ENCODE measurements at places on chromosomes 3 and 15. TPM values are rescaled to one million over a fixed set of nuclear protein-coding genes. Genes with fewer than 3 reads are reported as not detected.

The HCLS1 gene
- 216 TPM for total RNA-seq

DNA sequence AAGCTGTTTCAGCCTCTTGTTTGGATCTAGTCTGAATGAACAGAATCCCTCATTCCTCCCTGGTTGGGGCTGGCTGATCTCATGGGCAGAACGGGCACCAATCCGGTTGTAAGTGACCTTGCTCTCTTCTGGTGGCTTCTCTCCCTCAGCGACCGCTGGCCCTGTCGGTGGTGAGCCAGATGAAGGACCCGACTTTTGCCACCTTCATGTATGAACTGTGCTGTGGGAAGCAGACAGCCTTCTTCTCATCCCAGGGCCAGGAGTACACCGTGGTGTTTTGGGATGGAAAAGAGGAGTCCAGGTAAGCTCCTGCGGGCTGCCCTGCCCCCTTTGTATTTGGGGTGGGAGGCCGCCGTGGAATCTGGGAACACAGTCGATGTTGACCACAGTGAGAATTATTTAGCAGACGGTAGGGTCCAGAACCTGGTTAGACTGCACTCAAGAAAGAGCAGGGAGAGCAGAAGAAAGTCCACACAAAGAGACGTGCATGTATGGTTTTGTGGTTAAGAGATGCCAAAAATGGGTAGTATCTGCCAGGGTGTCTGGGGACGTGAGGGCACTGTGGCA is 138.8 kb downstream of the LRRK1 start:
- H3K4me3 ChIP-seq: no peak overlapping the region
- H3K4me1 ChIP-seq: no peaks in the 10 kb centered on the region
- H3K36me3 ChIP-seq: no peaks in the 10 kb centered on the region

GRCh38 chr3:129673897-129674797 is 67.7 kb upstream of the PLXND1 start:
- H3K27ac ChIP-seq: no peak overlapping the region
- DNase-seq: no peak
- H3K27me3 ChIP-seq: no peaks in the 10 kb centered on the region
- peaks cover 4% of the 10 kb centered on the region for H3K36me3 ChIP-seq
- no peak overlapping the region for H3K4me3 ChIP-seq

DNA sequence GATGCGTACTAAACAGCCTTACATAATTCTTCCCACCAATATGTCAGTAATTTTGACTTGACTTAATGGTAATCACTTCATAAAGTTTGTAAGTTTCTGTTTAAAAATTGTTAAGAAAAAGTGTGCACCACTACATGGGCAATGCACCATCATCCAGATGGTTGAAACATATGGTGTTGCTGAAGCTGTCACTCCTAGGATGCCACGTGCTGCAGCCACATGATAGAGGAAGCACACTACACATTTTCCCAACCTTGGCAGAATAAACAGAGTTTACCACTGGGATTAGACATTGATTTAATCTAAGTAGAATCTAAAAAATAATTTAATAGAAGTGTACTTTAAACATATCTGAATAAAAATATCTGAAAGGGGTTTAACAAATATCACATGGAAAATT is 1209.9 kb downstream of the NSUN3 start:
- no peak overlapping the region for H3K4me3 ChIP-seq
- DNase-seq: no peak
- no peak overlapping the region for H3K27ac ChIP-seq
- H3K36me3 ChIP-seq: no peaks in the 10 kb centered on the region
- no peaks in the 10 kb centered on the region for H3K4me1 ChIP-seq

DNA sequence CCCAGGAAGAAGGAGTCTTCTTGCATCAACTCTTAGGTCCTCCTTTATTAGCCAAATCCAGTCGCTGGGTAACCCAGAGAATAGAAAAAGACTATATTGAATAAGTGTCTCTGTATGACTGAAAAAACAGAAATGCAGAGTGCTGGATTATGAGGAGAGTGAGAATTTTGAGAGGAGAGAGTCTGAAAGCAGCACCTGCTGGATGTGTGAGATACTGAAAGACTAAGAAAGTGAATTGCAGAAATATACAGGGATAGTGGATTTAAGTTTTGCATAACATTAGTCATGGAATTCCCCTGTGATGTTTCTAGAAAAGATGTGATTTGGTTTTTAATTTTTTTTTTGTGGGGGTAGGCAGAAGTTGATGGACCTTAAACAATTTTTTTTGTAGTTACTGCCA is 296.5 kb downstream of the MECOM start:
- no peak overlapping the region for H3K4me3 ChIP-seq
- peaks cover 5% of the 10 kb centered on the region for H3K27me3 ChIP-seq
- H3K4me1 ChIP-seq: no peaks in the 10 kb centered on the region
- no peak overlapping the region for H3K27ac ChIP-seq
- H3K36me3 ChIP-seq: no peaks in the 10 kb centered on the region
